ENCODE measurements at places on chromosomes 12 and 14.

DNA sequence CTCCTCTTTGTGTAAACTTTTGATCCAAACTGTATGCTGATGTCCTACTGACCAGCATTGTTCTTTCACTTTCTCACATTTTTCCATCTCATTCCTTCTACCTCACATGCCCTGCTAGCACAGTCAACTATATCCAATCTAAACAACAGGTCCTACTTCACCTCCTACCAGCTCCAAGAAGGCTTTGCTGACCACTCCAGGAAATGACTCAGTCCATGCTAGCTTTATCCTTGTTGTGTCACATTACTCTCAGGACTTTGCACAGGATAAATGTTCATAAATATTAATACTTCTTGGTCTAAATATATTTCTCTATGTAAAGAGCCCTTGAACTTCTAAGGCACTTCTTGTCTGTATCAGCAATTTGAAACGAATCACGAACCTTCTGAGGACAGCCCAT lies 64.9 kb upstream of the PCED1B start:
- no peak for DNase-seq

GRCh38 chr12:129779033-129779432 lies 124.8 kb downstream of the TMEM132D start:
- DNase-seq: no peak

DNA sequence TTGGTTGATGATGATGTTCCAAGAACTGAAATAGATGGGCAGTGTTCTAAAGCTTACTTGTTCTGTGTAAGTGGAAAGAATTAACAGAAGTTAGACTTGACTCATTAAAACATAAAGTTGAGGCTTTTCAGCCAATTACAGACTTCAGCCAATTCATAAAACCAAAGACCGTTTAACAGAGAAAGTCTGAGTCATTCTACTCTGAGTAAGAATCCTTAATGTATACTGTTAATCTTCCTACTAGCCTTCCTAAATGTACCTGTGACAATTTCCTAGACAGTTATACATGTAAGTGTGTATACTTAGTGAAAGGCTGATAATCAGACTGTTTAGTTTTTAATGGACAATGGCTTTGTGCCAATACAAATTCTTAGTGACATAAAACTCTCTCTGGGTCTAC lies 681.0 kb downstream of the RPL10L start:
- no peak for DNase-seq

DNA sequence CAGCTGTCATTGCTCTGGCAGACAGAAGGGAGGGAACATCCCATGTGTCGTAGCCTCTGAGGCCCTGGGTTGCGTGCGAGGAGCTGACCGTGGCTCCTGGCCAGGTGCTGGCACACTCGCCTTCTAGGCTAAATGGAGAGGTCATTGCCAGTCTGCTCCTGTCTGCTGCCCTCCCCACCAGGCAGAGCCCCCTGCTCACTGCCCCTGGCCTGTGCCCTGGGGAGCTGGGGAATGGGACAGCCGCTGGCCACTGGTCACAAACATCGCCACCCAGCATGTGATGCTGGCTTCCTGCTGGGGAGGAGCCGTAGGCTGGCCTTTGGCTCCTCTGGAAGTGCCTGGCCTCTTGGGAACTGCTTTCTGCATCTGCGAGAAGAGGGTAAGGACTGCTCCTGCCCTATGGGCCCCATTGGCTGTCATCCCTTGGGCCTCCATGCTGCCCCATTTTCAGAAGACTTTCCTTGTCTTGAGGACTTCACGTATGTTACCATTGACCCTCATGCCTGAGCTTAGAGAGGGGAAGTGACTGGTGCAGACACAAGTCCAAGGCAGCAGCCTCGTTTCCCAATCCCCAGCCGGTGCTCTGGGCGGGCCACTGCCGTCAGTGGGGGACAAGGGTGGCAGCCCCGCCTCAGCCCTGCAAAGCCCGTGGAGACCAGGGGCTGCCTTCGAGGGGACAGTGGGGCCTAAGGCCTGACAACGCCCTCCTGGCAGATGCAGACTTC lies 2.0 kb upstream of the TNFAIP2 start:
- DNase-seq: peak; percentile 62

DNA sequence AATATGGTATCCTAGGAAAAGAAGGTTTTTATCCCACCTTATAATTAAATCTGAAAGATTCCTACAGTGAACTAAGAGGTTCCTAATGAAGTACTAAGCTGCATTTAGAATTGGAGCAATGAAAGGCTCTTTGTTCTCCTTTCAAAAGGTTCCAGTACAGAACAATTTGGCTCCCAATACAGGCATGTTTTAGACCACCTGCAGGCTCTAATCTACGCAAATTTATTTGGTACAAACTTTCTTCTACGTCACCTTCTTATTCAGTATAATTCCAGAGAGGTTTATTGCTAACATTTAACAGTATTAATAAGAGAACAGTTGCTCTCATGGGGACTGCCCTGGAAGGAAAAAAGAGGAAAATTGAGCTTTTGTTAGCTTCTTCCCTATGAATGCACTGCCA lies 37.6 kb upstream of the SLCO1C1 start:
- no peak for DNase-seq

GRCh38 chr14:38790916-38791315 lies 312.1 kb downstream of the SEC23A start:
- no peak for DNase-seq

GRCh38 chr14:93068711-93069110 lies 47.0 kb downstream of the ITPK1 start:
- no peak for DNase-seq

GRCh38 chr12:20455001-20455706 lies 86.8 kb downstream of the PDE3A start:
- no peak for DNase-seq

DNA sequence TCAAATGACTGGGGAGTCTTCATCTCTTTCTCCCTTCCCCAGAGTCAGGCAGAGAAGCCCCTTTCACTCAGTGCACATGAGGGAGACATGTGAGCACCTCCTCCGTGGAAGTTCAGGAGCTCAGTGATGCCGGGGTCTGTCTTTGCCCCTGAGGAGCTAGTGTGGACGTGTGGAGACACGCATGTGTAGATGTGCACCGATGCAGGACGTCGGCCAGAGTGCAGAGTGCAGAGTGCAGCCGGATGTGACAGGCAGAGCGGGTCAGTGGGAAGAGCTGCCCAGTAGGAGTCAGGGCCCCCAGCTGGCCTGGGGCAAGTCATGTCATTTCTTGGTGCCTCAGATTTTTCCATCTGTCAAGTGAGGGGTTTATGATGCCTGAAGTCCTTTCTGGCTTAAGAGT lies 20.7 kb downstream of the TSPAN9 start:
- DNase-seq: no peak

DNA sequence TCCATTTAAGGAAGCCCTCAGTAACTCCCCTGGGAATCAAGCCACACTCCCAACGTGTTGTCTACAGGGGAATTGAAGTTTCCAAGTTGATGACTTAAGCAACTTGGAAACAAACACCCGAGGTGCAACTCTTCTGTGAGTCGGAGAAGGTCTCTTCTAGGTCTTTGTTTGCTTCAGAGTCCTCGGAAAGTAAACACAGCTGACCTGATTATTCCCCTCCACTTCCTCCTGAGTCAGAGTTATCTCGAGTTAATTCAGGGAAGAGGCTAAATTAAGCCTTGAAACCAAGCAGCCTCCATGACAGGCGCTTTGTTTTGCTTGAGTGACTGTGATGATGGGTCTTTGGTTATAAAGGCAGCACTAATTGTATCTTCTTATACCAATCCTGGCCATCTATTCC lies 41.8 kb downstream of the TUNAR start:
- peak; percentile 7 for DNase-seq

- DNase-seq: no peak
Measured at GRCh38 chr12:102902093-102902492, 15.0 kb downstream of the PAH start.

GRCh38 chr12:80684077-80684495 lies 23.3 kb upstream of the MYF6 start:
- DNase-seq: no peak

GRCh38 chr12:67193704-67194103 lies 75.5 kb upstream of the CAND1 start:
- DNase-seq: peak; percentile 56

GRCh38 chr14:50059763-50060616 lies 56.4 kb downstream of the VCPKMT start:
- no peak for DNase-seq

- no peak for DNase-seq
Measured at GRCh38 chr12:9002335-9002734, 13.0 kb downstream of the KLRG1 start.

- DNase-seq: no peak
Measured at GRCh38 chr12:50508414-50508813, 3.6 kb downstream of the DIP2B start.

- no peak for DNase-seq
Measured at GRCh38 chr12:64459394-64459891, 7.5 kb downstream of the TBK1 start.

DNA sequence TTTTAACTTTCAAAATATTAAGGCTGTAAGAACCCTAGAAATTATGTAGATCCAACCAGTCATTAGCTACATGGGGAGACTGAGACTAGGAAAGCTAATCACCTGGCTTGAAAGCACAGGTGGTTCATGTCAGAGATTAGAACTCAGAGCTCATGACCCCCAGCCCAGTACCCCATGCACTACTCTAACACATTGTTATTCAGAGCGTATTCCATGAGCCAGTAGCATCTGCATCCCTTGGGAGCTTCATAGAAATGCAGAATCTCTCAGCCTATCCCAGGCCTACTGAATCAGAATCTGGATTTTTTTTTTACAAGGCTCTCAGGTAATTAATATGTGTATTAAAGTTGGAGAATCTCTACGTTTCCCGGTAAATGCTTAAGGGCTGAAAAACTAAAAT lies 161.7 kb downstream of the BTG1 start:
- DNase-seq: no peak

GRCh38 chr12:89622115-89622514 lies 86.5 kb downstream of the ATP2B1 start:
- DNase-seq: no peak

- peak; percentile 75 for DNase-seq
Measured at GRCh38 chr12:101459642-101460346, 15.3 kb upstream of the SPIC start.

- no peak for DNase-seq
Measured at GRCh38 chr12:62128175-62128975, 131.8 kb upstream of the USP15 start.

GRCh38 chr12:94305130-94305957 lies 154.3 kb downstream of the CEP83 start:
- DNase-seq: no peak

GRCh38 chr12:6465467-6466183 lies 4.9 kb downstream of the VAMP1 start:
- DNase-seq: peak; percentile 84

- no peak for DNase-seq
Measured at GRCh38 chr14:93926245-93926872, 785 bp upstream of the FAM181A start.

DNA sequence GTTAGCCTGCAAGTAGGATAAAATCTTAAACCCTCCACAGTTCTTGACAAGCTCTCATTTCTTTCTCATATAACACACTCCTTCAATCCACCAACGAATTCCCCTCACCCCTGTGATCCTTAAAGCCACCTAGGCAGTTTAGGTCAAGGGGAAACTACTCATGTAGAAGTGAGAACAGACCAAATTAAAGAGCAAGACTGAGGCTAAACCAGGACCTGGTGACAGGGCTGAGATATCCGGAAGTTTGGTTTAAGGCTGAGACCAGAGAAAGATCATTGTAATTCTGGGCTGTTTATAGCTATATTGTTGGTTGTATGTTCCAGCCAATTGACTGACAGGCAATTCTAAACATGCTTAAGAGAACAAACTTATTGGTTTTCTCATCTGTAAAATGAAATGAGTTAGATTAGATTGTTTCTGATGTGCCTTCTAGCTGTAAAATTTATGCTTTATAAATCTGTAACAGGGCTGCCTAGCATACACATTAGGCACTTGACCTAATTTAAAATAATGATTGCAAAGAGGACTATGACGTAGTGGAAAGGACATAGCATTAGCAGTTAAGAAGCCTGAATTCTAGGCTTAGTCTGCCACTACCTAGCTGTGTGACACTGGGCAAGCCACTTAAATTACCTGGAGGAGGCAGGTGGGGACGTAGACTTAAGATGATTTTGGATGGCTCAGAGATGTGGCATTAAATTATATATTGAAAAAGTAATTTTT lies 53.9 kb upstream of the PTGR2 start:
- no peak for DNase-seq

DNA sequence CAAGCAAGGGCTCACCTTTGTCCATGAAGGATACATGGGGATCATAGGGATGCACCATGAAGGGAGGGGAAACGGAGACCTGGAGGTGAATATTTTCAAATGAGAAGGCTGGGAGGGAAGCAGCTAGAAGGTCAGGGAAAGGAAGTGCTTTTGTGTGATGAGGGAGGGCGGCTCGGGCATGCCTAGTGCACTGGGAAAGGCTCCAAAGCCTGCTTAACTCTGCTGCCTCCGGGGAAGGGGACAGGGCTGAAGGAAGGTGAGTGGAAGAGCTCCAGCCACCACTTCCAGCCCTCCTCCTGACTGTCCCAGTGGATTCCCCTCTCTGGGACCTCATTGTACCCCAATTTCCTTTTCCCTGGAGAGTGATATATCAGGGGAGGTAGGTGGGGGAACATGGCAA lies 149.4 kb upstream of the PRMT8 start:
- DNase-seq: no peak

DNA sequence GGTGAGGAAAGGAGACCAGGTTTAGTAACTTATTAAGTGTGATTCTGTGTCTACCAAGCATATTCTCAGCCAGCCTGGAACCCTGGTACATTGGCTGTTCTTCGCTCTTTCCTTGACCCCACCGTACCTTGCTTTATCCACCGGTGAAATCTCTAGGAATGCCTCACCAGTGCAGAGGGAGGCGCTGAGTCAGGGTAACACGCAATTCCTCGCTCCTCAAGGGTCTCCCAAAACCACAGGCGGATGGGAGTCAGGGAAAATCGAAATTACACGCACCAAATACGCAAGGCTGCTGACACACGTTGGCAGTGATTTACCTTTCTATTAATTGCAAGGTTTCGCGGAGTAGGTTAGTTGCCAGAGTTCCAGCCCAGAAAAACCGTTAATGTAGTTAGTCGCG lies 845 bp downstream of the L3HYPDH start:
- DNase-seq: peak; percentile 38

- DNase-seq: no peak
Measured at GRCh38 chr12:113990250-113991223, 24.4 kb upstream of the RBM19 start.

DNA sequence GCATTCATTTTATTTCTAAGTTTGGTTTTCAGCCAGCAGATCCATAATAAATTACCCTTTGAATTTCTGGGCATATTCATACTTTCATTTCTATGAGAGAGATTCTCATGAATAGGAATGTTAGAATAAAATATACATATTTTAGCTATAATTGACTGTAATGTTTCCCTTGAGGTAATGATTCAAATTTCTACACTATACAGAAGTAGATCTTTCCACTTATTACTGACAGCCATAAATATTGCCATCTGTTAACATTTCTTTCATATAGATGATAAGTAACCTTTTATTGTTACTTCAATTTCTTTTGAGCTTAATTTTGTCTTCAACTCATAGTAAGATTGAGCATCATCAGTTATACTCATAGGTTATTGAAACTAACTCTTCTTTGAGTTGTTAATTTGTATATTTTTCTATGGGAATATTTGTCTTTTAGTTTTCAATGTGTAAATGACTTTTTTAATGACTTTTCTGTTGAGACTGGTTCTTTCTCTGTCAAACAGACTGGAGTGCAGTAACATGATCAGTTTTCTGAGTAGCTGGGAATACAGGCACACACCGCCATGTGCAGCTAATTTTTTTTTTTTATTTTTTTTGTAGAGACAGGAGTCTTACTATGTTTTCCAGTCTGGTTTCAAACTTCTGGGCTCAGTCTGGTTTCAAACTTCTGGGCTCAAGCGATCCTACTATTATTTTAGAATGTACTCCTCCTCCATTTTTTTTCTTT lies 991.6 kb downstream of the SLC6A15 start:
- DNase-seq: no peak

Measured in HT-29 (cell line).